ENCODE measurements at places on chromosomes 3 and 15.

GRCh38 chr3:134348524-134348923 is 25.7 kb downstream of the AMOTL2 start:
- DNase-seq = no peak

DNA sequence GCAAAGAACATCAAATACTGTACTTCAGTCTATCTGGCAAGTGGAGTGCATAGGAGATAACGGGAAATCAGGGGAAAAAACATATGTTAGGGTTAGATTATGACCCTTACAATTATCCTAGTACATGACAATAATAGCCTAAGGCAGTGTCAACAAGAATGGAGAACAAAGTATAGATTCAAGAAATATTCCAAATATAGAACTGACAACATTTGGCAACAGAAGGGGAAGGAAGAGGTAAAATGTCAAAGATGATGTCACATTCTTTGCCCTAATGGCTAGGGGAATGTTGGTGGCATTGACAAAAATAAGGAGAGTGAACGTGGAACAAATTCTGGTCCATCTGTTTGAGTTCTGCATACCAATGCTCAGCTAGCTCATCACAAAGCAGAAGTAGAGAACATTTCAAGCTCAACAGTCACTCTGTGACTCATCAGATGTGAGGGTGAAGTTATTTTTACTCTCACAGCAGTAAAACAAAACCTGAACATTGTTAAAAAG is 15.5 kb upstream of the ATP8B4 start:
- DNase-seq = no peak

DNA sequence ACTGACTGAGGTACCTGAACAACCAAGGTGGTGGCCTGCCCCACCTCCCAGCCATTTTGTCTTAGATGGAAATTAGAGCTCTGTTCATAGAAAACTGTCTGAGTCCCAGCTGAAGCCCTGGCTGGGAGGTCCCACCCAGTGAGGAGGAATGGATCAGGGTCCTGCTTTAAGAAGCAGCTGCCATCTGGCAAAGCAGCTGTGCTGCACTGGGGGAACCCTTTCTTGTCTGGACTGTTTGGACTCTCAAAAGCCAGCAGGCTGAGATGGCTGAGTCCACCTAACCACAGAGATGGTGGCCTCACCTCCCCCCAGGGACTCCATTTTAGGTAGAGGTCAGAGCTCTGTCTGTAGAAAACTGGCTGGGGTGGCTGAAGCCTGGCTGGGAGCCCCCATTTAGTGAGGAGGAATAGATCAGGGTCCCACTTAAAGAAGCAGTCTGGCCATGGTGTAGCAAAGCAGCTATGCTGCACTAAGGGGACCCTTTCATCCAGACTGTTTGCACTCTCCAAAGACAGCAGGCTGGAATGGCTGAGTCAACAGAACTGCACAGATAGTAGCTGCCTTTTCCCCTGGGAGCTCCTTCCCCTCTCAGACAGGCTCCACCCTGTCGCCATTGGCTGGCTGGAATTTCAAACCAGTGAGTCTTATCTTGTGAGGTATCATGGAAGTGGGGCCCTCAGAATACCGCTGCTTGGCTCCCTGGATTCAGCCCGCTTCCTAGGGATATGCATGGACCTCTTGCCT is 116.9 kb downstream of the EPHA6 start:
- DNase-seq = no peak

DNA sequence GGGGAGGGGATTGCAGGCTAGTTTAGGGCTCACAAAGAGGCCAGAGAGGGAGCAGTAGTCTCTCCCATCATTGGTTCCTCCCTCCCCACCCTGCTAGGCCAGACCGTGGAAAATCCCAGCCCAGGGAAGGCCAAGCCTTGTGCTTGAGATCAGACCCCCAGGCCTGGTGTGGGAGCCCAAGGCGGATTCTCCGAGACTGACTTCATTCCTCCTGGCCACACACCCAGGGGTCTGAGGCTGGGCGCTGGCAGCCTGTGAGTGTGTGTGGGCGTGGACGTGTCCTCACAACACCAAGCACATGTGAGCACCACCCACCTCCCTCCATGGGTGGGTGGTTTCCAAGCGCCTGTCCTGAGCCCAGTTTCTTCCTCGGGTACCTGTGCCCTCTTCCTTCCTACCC is 4.1 kb downstream of the LOXL1 start:
- no peak for DNase-seq

- DNase-seq = peak; percentile 29
Observed at GRCh38 chr3:9552252-9552999, 1.2 kb downstream of the LHFPL4 start.

GRCh38 chr3:41503998-41504623 is 304.8 kb downstream of the CTNNB1 start:
- no peak for DNase-seq

- DNase-seq = no peak
Observed at GRCh38 chr3:21835264-21835663, 84.3 kb upstream of the ZNF385D start.

GRCh38 chr15:101615414-101615985 is 36.7 kb downstream of the TM2D3 start:
- no peak for DNase-seq

GRCh38 chr3:114022145-114022802 is 34.1 kb downstream of the CCDC191 start:
- DNase-seq = no peak

DNA sequence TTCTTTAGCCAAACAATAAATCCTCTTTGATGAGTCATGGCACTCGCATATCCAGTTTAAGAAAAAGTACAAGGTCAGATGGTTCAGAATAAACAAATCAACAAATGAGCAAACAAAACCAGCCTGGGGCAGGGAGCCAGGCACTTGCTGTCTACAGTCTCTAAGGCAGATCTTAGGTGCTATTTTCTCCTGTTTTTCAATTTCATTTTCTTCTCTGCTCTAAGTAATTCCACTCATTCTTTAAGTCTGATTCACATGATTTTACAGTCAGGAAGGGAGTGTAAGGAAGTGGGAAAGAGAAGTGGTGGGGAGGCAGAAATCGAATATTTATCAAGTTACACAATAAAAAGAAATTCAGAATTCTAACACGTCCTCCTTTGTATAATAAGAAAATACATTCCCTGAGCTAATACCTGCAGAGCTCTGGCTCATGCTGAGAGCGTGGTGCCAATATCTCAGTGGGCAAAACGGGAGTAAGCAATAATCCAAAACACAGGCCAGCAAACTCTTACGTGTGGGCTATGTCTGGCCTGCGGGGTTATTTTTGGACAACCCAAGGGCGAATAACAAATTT is 298.6 kb downstream of the ADAMTS17 start:
- DNase-seq = no peak

DNA sequence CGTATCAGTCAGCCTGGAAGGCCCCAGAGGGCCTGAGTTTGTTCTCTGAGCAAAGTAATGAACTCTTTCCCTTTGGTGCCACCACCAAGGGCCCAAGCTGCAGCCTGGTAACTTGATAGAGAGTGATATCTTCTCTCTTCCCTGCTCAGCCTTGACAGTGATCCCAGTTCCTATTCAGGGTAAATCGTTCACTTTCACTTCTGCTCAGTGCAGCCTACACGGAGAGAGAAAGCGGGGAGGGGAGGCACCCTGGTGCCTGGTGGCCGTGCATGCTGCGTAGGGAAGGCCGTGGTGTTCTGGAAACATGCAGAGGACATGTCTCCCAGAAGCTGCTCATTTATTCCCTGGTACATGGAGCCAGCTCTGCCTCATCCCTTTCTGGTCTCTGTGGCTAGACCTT is 54.9 kb downstream of the KIF9 start:
- no peak for DNase-seq

DNA sequence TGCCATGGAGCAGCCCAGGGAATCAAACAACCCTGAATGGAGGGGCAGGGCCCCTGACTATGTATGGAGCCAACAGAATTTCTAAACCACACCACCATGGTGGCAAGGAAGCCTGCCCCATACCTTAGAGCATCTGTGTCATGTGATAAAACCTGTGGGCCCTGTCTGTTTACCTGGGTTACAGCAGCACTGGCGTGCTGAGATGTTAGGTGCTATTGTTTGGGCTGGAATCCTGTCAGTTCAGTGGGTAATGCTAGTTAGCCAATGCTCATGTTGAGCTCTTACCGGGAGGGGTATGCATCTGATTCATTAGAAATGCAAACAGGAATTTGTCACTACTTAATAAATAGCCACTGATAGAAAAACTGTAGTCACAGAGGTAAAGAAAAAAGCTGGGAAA is 63.5 kb upstream of the ETV5 start:
- DNase-seq = no peak

DNA sequence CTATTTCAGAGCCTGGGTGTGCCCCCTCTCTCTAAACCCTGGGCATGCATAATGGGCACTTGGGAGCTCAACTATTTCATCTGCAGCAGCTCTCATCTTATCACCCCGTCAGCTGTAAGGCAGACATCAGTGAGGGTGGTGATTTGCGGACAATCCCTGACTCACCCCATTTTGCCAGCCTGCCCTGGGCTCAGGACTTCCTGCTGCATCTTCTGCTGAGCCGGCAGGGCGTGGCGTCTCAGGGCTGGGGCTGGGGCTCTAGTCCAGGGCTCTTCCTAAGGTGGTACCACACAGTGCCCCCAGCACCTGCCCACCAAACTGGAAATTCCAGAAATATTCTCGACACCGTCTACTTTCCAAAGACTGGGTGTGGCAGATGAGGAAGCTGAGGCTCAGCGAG is 925 bp upstream of the PSTPIP1 start:
- DNase-seq = peak; percentile 78

DNA sequence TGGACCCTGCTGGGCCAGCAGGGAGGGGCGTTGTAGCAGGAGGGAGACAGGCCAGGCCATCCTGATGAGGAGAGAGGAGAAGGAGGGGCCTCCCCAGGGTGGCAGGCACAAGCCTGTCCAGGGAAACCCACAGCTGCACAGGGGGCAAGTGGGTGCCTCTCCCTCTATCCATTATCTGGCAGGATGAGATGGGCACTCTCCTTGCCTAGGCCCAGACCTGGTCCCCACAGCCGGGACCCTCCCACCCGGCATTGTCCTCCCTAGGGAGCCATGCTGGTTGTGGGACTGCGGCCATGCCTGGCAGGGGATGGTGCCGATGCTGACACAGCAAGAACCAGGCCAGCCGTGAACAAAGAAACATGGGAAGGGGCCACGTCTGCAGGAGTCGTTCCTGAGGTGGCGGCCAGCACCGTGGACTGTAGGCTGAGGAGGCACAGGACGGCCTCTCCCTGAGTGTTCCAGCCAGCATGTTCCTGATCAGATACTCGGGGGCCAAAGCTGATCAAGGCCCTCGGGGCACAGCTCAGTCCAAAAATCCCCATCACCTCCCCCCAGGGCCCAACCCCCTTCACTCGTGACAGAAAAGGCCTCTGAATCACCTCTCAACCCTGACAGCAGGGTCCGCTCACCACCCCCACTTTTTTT is 19.2 kb upstream of the CYP11A1 start:
- DNase-seq = no peak

All from activated CD4-positive, alpha-beta T cell treated with anti-CD3 and anti-CD28 coated beads, Interleukin-2, Interleukin-4, amounts not matched to agents 100 ng/mL and 50 ng/mL, durations not matched to agents 16 hours and 8 hours (primary cell).